ENCODE measurements at places on chromosomes 1 and 21.

DNA sequence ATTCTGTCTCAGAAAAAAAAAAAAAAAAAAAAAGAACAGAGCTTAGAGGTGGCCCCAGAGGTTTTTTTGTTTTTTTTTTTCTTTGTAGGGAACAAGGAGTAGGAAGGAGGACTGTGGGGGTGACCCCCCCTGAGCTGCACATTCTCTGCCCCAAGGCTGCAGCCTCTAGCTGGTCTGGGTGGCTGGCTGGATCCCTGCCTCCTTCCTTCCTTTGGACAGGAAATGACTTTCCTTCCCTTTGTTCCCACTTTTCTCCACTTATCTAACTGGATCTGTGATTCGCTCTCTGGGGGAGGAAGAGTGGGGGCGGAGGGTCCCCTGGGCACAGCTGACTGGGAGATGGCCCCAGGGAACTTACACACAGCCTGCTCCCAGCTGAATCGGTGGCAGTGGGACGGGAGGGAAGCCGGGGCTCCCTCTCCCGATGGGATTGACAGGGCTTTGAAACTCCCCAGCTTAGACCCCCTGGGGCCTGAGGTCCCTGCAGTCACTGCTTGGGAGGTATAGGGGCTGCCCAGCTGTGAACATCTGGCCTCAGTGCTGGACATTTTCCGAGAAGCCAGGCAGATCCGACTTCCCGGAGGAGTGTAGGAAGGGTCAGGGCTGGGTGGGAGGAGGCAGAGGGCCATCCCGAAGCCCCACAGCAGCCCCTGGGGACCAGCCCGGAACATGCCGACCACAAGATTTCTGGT lies 2.1 kb downstream of the FBLIM1 start:
- no peak for DNase-seq

GRCh38 chr1:150234566-150235293 lies 1.2 kb downstream of the ANP32E start:
- DNase-seq, result peak; percentile 87

DNA sequence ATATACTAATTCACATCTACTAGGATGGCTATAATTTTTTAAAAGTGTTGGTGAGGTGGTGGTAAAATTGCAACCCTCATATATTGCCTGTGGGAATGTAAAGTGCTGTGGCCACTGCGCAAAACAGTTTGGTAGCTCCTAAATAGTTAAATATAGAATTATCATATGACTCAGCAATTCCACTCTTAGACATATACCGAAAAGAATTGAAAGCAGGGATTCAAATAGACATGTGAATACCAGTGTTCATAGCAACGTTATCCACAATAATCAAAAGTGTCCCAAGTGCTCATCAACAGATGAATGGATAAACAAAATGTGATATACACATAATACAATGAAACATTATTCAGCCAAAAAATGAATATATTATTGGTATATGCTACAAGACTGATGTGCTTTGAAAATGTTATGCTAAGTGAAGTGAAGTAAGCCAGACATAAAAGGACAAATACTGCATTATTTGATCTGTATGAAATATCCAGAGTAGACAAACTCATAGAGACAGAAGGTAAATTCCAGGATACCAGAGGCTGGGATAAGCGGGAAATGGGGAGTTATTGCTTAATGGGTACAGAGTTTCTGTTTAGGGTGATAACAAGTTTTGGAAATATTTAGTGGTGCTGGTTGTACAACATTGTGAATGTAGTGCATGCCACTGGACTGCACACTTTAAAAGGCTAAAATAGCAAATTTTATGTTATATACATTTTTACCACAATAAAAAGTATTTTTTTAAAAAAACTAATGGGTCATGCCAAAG lies 342.5 kb downstream of the SEC16B start:
- no peak for DNase-seq

DNA sequence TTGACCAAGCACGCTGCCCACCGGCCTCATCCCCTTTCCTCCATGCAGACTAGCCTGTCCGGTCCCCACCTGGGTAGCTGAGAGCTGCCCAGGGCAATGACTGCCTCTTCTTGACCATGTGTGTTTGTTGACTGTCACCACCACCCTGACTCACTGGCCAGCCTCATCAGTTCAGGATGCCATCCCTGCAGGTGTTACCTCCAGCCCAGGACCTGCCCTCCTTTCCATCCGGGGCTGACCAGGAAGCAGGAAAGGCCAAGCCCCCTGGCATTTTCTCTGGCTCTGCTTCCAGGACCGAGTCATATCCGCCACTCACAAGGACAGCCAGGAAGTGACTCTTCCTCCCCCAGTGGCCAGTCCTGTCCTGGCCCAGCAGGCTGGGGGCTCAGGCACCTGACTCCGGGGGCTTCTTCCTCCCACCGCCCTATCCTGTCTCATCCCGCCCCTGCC lies 17.1 kb downstream of the EPHA2 start:
- DNase-seq, result no peak

GRCh38 chr1:162228586-162228985 lies 148.1 kb downstream of the SPATA46 start:
- no peak for DNase-seq

DNA sequence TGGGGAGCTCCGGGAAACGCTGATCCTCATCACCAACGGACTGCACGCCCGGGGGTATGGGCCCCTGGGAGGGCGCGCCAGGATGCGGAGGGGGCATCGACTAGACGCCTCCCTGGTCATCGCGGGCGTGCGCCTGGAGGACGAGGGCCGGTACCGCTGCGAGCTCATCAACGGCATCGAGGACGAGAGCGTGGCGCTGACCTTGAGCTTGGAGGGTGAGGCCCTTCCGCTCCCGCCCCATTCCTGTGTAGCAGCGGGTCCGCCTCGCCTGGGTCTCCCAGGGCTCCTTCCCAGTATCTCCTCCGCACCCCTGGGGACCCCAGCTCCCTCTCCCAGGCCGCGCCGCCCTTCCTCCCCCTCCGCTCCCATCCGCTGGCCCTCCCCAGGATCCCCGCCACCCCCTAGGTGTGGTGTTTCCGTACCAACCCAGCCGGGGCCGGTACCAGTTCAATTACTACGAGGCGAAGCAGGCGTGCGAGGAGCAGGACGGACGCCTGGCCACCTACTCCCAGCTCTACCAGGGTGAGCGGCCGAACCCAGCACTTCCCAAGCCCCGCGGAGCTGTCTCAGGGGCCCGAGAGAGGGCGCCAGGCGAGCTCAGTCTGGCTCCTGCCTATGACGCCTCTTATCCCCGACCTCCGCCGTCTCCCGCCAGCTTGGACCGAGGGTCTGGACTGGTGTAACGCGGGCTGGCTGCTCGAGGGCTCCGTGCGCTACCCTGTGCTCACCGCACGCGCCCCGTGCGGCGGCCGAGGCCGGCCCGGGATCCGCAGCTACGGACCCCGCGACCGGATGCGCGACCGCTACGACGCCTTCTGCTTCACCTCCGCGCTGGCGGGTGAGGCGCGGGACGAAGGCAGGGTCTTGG lies 5.0 kb downstream of the HAPLN2 start:
- peak; percentile 45 for DNase-seq

DNA sequence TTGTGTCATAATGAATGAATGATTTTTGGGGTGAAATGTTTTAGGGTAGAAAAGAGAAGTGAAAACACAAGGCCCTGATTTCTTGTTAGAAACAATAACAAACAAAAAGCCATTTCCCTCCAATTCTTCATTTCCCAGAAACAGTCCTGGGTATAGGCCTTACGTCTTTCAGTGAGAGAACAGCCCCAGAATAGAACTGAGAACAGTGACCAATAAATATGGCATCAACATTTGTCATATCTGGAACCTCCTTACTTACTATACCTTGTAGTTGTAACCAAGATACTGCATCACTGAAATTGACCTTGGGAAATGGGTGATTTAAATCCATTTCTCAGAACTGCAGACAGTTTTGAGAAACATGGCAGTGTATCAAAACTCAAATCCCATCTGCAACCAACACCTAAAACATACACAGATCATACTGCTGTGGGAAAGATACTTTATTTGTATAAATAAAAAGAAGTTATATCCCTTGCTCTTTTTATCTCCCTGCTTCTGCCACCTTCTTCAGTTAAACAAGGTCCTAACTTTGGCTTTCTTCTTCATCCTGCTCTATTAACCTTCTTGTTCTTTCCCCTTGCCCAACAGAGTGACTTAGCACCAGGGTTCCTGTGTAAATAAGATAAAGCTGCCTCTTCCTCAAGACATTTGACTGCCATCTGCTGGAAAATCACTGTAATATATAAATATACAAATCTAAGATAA lies 19.5 kb downstream of the XKR8 start:
- DNase-seq, result peak; percentile 60

DNA sequence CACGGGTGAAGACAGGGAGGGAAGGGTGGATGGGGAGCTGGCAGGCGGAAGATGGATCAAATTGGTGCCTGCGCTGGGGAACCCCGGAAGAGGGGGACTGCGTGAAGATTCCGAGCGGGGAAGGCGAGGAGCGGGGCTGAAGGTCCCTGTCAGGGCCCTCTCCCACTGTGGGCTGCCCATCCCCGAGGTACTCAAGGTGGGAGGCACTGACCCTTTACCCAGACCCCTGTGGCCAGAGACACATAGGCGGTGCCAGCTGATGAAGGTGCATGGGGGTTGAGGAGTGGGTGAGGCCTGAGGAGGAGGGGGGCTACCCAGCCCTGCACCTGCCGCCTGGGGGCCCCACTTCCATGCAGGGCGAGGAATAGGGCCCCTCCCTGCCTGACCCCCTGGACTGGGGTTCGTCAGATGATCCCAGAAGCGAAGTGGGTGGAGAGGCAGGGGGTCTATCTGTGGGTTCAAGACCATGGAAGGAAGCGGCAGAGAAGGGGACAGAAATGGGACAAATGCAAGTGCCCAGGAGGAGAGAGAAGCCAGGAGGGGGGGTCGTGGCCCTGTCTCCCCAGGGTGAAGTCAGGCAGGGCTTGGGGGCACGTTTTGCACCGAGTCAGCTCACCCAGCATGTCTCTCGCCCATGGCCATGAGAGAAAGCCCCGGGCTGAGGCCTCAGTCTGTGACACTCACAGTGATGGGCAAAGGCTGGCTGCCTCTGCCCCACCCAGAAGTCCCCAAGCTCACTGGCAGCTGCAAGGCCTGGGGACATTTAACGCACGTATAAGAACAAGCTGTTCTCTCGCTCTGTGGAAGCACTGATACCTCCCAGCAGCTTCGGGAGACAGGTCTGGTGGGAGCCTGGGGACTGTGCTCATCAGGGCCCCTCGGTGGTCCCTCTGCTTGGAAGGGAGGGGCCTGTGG lies 7.0 kb upstream of the MMEL1 start:
- DNase-seq, result no peak

DNA sequence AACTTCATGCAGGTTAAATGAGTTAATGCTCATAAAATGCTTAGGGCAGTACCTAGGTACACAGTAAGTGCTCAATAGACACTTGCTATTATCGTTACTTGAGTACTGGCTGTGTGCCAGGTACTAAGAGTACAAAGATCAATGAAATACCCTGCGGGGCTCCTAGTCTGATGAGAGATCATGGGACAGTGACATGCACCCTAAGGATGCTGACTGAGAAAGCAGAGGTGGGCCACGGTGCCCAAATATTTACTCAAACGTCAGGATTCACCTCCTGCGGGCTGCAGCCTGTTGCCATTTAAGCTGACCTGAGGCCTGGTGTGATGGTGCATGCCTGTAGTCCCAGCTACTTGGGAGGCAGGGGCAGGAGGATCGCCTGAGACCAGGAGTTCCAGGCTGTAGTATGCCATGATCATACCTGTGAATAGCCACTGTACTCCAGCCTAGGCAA lies 19.8 kb upstream of the LUZP1 start:
- no peak for DNase-seq

- peak; percentile 11 for DNase-seq
These were observed 104.4 kb downstream of the LEPR start for GRCh38 chr1:65524931-65525265.
